ENCODE measurements at places on chromosomes 2 and 18. TPM values are rescaled to one million over a fixed set of nuclear protein-coding genes. Genes with fewer than 3 reads are reported as not detected.
A peak's percentile ranks its signal among the peaks of the same experiment; 100 is the strongest.

Gene DYNAP
- polyA plus RNA-seq, result not detected

DNA sequence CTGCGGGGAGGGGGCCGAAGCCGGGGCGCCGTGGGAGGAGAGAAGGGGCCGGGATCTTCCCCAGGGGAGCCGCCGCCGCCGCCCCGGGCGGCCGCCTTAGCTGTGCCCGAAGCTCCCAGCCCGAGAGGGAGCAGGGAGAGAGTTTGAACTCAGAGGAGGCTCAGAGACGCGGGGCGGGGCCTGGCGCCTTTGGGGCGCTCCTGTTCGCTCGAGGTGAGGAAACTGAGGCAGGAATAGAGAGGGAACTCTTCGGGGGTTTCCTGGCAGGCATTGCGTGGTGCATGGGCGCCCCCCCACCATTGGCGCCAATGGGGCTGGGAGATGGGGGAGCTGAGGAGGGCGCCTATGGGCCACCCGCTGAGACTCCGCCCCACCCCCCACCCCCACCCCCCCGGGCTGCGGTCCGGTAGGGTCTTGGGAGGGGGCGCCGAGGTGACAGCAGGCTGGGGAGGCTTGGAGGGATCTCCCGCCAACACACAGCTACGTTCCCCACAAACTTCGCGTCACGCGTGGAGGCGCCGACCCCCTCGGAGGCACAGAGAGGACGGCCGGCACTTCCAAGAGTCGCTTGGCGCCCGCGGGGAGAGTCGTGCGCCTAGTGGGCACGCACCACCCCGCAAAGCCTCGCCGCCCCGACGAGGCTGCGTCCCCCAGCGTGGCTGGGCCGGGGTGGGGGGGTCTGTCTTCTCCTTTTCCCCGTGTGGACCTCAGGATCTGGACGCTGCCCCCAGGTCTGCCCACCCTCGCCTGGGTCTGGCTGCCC is 680 bp downstream of the CTDSP1 start:
- peak; percentile 31 for DNase-seq

GRCh38 chr2:24704692-24705091 is 88.5 kb downstream of the PTRHD1 start:
- DNase-seq, result no peak

Gene RAD51AP2
- 0.25 TPM for polyA plus RNA-seq

DNA sequence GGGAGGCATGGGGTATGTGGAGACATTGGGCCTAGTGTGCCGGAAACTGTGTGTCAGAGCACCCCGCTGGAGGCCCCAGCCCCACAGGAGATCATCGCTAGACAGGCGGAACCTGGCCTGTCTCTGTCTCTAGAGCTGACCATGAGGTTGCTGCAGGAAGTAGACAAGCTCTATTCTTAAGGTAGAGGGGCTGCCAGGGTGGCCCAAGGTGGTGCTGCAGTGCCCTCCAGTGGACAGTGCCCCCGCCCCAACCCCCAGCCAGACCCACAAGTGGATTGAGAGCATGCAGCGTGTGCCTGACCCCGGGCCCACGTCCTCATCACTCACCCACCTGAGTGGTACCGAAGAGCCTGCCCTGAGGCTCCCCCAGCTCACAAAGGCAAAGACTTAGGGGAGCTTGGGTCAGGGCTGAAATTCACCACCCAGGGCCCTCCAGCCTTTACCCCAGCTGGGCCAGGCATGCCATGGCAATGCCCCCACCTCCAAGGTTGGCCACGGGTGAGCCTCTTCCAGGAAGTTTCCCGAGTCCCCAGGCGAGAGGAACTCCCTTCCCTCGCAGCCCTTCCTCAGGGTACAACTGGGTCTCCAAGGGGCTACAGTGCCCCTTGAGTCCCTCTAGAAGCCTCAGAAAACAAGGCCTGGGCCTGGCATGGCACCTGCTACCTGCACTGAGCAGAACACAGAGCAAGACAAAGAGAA is 155.0 kb downstream of the TTC32 start:
- no peak for DNase-seq

Gene TMEFF2
- polyA plus RNA-seq, result 18.6 TPM

Gene LDLRAD4
- polyA plus RNA-seq, result 8.0 TPM

Gene COL4A3
- 0.03 TPM for polyA plus RNA-seq

Gene MTCL1
- polyA plus RNA-seq, result 26.1 TPM

GRCh38 chr2:219433666-219434467 is 776 bp upstream of the SPEG start:
- DNase-seq, result no peak

Gene PDE1A
- 6.4 TPM for polyA plus RNA-seq

DNA sequence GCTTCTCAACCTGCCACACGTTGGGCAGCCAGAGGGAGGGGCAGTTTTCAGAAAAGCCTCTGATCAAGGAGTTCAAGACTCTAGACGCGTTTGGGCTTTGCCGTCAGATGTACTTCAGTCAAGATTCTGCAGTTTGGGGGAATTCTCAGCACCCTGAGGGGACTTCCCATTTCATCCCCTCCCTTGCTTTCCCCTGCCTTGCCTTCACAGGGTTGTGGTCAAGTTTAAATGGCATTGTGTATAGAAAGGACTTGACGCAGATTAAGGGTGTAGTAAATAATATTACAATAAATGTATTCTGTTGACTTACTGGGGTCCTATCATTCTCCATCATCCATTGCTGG is 198.3 kb upstream of the NABP1 start:
- DNase-seq, result no peak

- DNase-seq, result no peak
Measured at GRCh38 chr2:74010087-74010541, 25.4 kb downstream of the TET3 start.

GRCh38 chr2:165453561-165454094 is 15.9 kb upstream of the CSRNP3 start:
- no peak for DNase-seq

Gene TTC32
- 15.1 TPM for polyA plus RNA-seq

DNA sequence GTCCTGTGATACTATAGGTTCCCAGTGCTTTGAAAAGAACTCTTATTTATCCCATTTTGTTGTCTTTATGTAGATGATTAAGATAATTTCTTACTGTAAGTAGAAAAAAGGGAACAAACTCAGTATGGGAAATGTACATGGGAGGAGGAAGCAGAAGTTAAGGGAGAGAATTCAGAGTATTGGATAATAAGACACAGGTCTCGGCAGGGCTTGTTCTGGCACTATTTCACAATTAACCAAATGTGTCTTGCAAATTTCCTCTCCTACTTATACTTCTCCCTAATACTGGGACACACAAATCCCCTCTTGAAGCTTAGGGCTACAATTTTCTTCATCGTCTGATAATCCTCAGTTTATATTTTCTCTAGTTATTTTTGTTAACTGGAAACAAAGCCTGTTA is 744.0 kb downstream of the ADCYAP1 start:
- DNase-seq, result no peak

DNA sequence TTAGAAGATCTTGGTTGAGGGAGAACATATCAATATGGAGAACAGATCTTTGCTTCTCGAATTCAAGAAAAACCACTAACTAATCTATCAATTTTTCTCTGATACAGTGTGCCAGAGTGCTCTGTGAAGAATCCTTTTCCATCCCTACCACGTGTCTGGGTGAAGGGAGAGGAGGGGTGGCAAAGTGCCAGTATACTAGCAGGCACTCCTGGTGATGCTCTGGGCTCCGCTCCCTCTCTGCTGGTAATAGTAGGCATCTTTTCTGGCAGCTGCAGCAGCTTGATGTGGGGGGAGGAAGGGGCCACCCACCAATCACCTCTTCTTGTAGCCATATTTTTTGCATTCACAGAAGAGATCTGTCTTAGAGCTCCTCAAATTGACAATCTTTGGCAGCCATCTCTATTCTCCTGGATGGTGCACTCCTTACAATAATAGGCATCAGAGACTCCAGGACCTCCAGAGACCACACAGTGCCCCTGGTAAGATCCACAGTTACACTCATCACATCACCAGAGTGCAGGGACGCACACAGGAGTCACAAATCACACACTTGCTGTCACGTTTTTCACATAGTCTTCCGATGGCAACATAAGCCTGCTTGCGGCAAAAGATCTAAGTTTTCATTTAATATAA is 15.7 kb downstream of the STK39 start:
- DNase-seq, result no peak

GRCh38 chr2:133378928-133379549 is 189.2 kb downstream of the NCKAP5 start:
- DNase-seq, result peak; percentile 53

- no peak for DNase-seq
Measured at GRCh38 chr18:27627927-27628326, 442.8 kb upstream of the CHST9 start.

Data from hindlimb muscle (tissue), 1 donor.